ENCODE measurements at places on chromosomes 1 and 21.

DNA sequence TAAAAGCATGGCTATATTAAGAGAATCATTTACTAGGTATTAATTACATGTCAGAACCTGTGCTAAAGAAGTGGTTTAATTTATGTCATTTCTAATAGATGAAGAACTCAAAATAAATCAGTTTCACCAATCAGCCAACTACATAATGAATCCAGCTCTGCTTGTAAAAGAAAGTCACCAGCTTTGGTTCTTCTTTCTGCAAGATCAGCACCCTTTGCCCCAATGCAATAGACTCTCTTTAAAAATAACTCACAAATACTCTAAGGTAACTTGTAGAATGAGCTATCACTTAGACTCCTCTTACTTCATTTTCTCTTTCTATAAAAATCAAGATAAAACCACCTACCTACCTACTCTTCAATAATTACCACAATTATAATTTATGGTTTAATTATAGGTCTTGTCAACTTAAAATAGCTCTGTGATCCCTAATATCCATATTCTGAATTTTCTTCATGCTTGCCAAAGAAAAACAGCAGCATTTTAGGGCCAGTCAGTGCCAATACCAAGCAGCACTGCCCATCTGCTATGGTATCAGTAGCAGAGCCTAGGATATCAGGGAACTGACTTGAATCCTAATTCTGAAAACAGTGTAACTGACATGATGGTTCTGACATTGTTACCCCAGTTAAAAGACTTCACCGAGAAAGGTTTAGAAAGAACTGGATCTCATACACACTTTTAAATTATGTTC lies 11.3 kb downstream of the SLC19A2 start:
- no peak for DNase-seq

GRCh38 chr1:226365831-226366231 lies 42.1 kb downstream of the PARP1 start:
- DNase-seq: no peak

DNA sequence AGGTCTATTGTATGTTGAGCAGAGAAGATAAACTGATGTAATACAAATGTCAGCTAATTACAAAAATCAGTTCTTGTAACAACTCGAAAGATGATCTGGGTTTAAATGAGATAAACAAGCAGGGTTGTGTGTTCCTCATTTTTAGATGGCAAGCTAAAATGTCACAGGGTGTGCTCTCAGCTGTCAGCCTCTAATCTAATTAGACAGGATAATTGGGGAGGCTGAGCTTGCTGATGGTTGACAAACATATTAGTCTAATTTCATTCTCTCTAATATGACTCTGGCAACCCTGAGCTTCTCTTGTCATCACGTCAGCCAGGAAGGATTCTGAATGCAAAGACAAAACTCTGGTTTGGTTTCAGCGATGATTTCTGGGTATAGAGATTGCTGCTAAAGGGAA lies 335.3 kb upstream of the KAZN start:
- no peak for DNase-seq

DNA sequence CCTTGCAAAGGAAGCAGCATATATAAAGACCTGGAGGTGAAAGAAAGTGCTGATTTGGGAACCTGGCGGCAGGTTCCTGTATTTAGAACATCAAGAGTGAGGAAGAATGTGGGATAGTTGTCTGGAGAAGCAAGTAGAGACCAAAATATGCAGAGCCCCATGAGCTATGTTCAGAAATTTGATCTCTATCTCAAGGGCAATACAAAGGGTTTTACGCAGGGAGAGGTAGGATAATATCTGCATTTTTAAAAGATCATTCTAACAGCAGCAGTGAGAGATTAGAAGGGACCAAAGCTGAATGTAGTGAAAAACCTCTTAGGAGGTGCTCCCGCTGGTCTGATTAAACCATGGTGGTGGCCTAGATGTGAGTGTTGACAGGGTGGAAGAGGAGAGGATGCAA lies 453.9 kb upstream of the PKN2 start:
- no peak for DNase-seq

GRCh38 chr1:203581841-203582240 lies 44.8 kb upstream of the ATP2B4 start:
- no peak for DNase-seq

DNA sequence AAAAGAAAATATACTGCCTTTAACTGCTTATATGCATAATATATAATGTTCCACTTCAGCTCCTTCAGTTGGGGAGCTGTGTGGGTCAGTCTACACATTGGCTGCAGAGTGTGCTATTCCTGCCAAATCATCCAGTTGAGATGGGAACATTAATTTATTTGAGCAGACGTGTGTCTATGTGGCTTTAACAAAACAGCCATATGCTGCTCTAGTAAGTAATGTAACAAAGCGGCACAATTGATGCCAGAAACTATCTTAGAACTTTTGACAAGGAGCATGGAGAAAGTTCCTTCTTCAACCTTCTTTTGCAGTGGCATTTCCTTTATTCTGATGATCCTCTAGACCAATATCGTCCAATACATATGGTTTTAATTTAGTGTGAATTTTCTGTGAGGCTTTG lies 285.9 kb upstream of the C1orf87 start:
- DNase-seq: no peak

GRCh38 chr1:42806171-42806570 lies 10.8 kb upstream of the ERMAP start:
- DNase-seq: no peak
